Naive thymus-derived CD8-positive, alpha-beta T cell (primary cell): ENCODE measurements at places on chromosomes 2 and 18. TPM values are rescaled to one million over a fixed set of nuclear protein-coding genes. Genes with fewer than 3 reads are reported as not detected.

The PCARE gene
- total RNA-seq: not detected

The AQP12A gene
- total RNA-seq: not detected

The CCT7 gene
- 206 TPM for total RNA-seq

The SIX3 gene
- total RNA-seq: not detected

DNA sequence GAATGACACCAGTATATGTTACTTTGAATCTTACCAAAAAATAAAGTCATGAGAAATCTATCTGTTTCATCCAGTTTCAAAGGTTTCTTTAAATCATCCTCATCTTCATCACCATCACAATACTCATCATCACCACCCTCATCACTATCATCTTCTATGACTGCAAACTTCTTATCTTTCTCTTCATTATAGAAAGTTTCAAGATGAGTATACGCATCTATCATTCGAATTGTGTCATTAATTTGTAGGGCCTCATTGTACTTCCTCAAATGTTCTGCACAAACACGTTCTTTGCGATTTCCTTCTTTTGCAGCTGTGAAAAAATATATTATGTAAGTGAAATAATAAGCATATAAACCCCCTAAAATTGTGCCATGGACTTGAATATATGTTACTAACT is 34.1 kb upstream of the FAP start:
- H3K27ac ChIP-seq: no peak overlapping the region
- no peak for DNase-seq
- H3K4me3 ChIP-seq: no peak overlapping the region
- peaks cover 2% of the 10 kb centered on the region for H3K4me1 ChIP-seq
- H3K27me3 ChIP-seq: no peaks in the 10 kb centered on the region

DNA sequence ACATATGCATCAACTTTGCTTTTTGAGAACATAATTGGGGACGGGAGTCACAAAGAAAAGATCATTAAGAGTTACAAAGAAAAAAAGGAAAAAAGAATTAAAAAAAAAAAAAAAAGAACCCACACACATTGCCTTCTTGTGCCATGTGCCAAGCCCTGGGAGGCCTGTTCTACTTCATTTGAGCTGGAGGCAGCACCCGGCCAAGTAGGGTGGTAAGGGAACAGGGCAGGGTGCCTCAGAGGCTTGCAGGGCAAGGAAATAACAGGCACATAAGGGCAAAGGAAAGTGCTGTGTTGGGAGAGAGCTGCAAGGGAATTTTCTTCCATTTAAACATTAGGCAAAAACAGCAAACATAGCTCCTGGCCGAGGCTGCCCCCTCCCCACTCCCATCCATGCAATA is 418.0 kb downstream of the TMEM182 start:
- H3K4me3 ChIP-seq: no peak overlapping the region
- no peaks in the 10 kb centered on the region for H3K36me3 ChIP-seq
- no peaks in the 10 kb centered on the region for H3K27me3 ChIP-seq
- no peak for DNase-seq

DNA sequence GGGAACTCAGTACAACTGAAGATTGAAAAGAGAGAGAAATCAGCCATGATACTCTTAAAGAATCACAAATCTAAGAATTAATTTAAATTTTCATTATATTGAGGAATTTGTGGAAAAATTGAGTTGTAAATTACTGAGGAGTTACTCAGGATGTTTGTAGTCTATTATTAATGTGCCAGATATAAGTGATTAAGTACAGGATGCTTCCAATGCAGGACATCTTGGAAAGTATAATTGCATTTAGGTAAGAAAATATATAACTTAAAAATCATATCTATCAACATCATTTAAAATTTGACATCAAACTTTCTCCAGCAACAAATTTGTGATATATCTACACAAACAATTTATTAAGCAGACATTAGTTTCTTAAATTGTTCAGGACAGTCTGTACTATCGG is 1.3 kb downstream of the CALCRL start:
- H3K27me3 ChIP-seq: no peaks in the 10 kb centered on the region
- peaks cover 4% of the 10 kb centered on the region for H3K4me1 ChIP-seq
- no peak overlapping the region for H3K27ac ChIP-seq
- no peak for DNase-seq

- H3K4me3 ChIP-seq: no peak overlapping the region
- DNase-seq: no peak
- H3K27me3 ChIP-seq: no peaks in the 10 kb centered on the region
- no peak overlapping the region for H3K27ac ChIP-seq
- H3K36me3 ChIP-seq: peaks cover 66% of the 10 kb centered on the region
These were observed 36.5 kb upstream of the HTR2B start for GRCh38 chr2:231161252-231161839.

GRCh38 chr2:60885683-60886082 is 4.3 kb downstream of the REL start:
- peaks cover 65% of the 10 kb centered on the region for H3K4me1 ChIP-seq
- peaks cover 13% of the 10 kb centered on the region for H3K36me3 ChIP-seq
- H3K4me3 ChIP-seq: no peak overlapping the region
- H3K27ac ChIP-seq: peak overlapping the region; percentile 57
- no peaks in the 10 kb centered on the region for H3K27me3 ChIP-seq

DNA sequence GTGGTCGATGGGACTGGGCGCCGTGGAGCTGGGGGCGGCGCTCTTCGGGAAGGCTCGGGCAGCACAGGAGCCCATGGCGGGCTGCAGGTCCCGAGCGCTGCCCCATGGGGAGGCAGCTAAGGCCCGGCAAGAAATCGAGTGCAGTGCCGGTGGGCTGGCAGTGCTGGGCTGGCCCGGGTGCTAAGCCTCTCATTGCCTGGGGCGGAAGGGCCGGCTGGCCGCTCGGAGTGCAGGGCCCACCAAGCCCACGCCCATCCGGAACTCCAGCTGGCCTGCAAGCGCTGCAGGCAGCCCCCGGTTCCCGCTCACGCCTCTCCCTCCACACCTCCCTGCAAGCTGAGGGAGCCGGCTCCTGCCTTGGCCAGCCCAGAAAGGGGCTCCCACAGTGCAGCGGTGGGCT is 748.4 kb upstream of the NRXN1 start:
- H3K36me3 ChIP-seq: no peaks in the 10 kb centered on the region
- no peaks in the 10 kb centered on the region for H3K4me1 ChIP-seq
- no peak overlapping the region for H3K4me3 ChIP-seq

DNA sequence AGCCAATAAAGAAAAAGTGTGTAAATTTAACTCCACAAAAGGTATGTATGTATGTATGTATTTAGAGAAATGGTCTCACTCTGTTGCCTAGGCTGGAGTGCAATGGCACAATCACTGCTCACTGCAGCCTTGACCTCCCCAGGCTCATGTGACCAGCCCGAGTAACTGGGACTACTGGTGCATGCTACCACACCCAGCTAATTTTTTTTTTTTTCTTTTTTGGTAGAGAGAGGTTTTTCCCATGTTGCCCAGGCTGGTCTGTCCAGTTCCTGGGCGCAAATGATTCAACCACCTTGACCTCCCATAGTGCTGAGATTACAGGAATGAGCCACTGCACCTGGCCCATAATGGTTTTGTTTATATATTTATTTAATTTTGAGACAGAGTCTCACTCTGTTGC is 67.1 kb downstream of the CERKL start:
- no peak overlapping the region for H3K4me3 ChIP-seq
- DNase-seq: no peak
- no peaks in the 10 kb centered on the region for H3K36me3 ChIP-seq
- H3K4me1 ChIP-seq: peaks cover 16% of the 10 kb centered on the region
